Posterior vena cava (tissue), 2 donors: ENCODE measurements at places on chromosomes 7 and 10.

GRCh38 chr10:19096501-19097073, 48.0 kb downstream of the MALRD1 start:
- DNase-seq = no peak

DNA sequence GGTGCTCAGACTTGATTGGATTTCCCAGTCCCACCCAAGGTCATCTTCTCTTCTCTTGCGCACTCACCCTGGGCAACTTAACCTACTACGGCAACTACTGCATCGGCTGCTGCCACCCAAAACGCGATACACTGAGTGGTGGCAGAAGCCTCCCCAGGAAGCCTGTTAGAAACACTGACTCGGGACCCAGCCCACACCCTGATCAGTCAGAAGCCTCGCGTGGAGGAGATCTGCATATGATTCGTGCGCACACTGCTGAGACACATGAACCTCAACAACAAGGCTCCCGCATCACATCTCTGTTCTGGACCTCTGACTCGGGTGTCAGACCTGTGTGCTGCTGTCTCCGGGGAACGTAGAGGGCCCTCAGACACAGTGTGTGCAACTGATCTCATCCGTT, 419.5 kb downstream of the PAXIP1 start:
- no peak for DNase-seq

DNA sequence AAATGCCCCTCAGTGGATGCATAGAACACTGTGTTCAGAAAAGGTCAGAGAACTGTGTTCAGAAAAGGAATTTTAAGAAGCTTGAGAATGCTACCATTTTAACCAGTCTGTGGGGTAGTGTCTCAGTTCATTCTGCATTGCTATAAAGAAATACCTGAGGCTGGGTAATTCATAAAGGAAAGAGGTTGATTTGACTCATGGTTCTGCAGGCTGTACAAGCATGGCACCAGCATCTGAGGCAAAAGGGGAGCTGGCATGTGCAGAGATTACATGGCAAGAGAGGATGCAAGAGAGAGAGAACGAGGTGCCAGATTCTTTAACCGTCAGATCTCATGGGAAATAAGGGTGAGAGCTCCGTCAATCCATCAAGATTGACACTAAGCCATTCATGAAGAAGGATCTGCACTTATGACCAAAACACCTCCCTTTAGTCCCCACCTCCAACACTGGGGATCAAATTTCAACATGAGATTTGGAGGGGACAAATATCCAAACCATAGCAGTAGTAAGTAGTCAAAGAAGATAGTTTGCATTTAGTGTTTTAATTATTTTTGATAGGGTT, 119.8 kb downstream of the FAM107B start:
- no peak for DNase-seq

GRCh38 chr7:100356416-100357068, 1.4 kb upstream of the PILRB start:
- no peak for DNase-seq

DNA sequence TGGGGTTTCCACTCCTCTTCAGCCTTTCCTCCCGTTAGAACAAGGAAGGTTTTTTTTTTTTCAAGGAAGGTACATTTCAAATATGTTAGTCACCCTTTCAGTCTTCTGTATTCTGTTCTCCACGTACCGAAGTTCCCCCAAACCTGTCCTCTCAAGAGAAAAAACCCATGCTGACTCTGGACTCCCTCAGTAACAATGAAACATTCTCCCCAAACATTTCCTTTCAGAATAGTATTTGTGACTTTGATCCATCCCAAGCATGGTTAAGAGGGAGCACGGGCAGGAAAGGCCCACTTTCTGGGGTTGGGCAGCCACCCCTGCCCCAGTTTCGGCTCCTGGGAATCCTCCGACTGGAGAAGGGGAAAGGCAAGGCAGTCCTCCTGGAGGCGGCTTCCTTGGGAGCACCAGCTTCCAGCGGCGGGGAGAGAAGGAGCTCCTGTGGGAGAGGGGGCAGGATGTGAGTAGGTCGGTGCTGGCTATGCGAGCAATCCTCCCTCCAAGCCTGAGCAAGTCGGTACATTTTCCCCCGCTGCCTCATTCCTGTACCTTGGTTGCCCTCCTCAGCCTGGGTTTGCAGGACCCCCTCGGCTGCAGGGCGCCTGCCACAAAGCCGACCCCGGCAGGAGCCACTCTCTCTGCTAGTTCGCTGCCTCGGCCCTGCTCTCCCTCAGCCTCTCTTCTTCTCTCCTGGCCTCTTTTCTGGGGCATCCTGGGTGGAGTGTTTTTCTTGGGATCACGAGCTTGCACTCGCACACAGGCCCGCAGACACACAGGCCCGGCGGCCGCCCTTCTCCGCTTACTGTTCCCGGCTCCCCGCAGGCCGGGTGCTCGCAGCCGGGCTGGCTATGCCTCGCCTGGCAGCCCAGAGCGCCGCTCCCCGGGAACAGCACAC, 2.1 kb upstream of the HOXA1 start:
- peak; percentile 83 for DNase-seq

DNA sequence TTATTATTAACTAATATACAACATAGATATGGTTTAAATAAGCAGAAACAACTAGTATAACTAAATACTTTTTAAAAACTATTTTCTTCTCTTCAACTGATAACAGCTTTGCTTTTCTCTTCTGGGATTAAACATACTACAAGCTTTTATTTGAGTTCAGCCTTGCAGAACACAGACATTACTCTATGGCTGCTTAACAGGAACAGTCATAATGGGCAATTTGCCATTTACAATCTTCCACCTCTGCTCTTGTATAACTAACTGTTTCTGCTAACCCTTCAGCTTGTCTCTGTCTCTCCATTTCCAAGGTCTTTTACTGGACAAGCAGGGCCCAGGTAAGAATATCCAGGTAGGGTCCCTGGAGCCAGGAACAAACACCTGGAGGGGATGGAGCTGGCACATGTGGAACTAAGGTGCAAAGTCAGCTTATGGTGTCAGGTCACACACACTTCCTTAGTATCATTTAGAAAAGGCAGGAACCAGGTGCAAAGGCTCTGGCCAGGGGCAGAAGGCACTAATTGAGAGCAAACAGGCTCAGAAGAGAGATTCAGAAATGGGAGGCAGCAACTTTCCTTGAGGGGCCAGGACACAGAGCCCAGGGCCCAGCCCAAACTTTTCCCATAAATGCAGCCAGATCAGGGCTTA, 93.1 kb downstream of the STRA8 start:
- DNase-seq = no peak

DNA sequence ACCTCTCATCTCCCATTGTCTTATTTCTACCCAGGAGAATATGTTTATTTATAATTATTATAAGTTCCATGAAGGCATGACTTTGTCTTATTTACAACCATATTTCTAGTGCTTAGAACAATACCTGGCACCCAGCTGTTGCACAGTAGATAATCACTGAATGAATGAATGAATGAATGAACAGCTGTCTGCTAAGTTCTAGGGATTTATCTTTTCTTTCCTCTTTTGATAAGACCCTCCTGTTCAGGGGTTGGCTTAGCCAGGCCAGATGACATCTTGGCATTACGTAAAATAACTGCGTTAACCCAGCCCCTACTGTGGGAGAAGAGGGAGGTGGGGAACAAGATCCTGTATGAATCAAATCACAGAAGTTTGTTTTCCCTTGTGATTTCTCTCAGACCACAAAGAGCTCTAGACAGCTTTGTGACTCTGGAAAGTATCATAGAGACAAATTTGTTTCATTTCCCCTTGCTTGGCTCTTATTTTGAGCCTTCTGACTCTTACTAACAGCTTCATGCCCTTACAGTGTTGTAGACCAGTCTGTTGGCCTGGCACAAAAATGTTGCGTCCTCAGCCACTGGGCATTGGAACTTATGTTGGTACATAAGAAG, 8.4 kb downstream of the ZNF862 start:
- DNase-seq = no peak

DNA sequence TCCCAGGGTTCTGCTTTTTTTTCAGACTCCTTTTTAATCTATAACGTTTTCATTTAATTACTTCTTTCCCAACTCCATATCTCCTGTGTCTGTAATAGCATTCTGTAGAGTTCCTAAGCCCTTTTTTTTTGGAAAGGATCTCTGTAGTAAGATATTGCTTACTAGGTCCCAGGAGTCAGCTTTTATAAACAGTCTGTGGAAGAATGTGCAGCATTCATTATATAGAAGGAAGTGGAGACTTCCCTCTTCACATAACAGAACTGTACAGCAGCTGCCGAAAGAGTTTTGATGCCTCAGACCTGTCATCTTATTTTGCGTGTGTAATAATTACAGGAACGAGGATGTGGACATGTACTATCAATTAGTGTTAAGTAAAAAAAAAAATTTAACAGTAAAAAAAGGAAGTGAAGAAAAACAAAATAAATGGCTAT, 7.4 kb upstream of the STEAP4 start:
- DNase-seq = no peak

- DNase-seq = no peak
Measured at GRCh38 chr10:102236006-102236405, 5.3 kb downstream of the PITX3 start.

DNA sequence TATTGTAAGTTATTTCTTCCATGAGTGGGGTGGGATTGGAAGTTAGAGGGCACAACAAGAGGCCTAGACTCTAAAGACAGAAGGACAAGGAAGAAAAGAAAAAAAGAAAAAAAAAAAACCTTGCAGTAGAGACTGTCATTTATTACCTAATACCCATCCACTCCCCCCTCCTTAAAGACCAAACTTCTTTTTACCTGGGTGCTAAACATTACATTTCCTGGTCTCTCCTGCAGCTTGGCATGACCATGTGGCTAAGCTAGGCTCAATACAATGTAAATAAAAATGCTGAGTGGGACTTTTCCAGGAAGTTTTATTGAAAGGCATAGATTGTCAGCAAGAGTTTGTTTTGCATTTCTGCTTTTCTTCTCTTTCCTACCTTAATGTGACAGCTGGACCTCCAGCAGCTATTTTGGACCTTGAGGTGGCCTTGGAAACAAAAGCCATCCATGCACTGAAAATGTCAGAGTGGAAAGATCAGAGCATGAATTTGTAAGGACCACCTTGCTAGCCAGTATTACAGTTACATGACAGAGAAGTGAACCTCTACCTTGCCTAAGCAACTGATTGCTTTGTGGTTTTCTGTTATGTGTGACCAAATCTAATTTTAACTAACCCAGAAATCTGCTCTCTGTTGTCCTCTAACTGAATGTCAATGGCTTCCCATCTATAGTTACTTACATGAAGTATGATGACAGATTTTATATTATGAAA, 81.3 kb upstream of the SFMBT2 start:
- no peak for DNase-seq

- DNase-seq = no peak
Measured at GRCh38 chr7:28114056-28114455, 66.5 kb downstream of the JAZF1 start.

DNA sequence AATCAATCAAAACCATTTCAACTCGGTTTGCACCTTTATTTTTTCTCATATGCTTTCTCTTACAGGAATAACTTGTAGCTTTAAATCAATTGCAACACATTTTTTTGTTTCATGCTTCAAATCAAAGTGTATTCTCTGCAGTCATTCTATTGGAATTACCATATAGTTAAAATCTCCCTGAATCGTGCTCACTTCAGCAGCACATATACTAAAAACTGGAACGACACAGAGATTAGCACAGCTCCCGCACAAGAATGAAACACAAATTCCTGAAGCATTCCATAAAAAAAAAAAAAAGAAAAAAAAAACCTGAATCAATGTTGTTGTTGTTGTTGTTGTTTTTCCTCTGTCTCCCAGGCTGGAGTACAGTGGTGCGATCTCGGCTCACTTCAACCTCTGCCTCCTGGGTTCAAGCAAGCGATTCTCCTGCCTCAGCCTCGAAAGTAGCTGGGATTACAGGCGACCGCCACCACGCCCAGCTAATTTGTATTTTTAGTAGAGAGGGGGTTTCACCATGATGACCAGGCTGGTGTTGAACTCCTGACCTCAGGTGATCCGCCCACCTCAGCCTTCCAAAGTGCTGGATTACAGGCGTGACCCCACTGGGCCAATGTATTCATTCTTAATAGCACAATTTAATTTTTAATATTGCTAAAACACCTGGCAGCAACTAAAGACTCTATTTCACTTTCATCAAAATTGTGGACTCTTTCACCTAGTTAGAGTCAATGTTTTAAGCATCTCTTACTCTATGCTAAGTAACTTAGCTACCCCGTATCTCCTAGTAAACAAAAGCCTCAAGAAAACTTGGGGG, 26.3 kb downstream of the ANKRD61 start:
- no peak for DNase-seq

- no peak for DNase-seq
Measured at GRCh38 chr10:11201911-11202310, 184.2 kb downstream of the CELF2 start.

DNA sequence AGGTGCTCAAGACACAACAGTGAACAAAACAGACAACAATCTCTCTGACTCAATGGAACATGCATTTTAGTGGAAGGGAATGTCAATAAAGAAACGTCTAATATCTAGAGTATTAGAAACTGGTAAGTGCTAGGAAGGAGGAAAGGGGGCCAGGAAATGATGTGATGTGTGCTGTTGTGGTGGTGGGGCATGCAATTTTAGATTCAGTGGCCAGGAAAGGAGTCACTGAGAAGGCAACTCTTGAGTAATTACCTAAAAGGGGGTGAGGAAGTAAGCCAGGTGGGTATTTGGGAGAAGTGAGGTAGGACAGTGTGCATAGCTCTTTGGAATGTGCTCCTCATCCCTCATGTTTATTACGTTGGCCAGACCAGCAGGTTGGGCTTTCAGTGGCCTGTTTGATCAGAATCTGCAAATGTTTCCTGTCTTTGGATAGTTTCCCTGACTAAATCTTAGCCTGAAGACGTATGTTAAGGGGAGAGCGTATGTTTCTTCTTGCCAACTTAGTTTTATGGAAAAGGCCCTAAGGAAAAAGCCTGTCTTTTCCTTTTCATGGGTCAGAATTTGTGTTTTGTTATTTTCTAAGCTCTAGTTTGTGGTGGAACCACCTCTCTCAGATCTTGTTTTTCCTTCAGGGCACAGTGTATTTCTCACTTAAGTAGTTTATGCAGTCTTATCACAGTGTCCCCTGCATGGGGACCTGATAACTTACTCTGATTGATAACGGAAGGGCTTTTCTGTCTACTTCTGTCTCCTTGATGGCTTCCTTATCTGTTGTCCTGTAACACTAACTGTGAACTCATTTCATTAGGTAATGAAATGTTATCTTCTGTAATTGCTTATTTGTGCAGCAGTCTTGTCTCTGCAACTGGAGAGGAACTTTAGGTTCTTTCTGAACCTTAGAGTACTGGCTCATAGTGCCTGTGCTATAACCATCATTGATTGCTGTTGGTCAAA, 203.7 kb downstream of the AUTS2 start:
- DNase-seq = no peak

- no peak for DNase-seq
Measured at GRCh38 chr10:130429809-130430208, 293.6 kb downstream of the GLRX3 start.

- DNase-seq = no peak
Measured at GRCh38 chr10:3413937-3414666, 241.5 kb upstream of the PITRM1 start.
